HFFc6 (cell line): ENCODE measurements at places on chromosomes 12 and 14. TPM values are rescaled to one million over a fixed set of nuclear protein-coding genes. Genes with fewer than 3 reads are reported as not detected.
A peak's percentile ranks its signal among the peaks of the same experiment; 100 is the strongest.

- peaks cover 27% of the 10 kb centered on the region for H3K27me3 ChIP-seq
- H3K4me1 ChIP-seq: no peaks in the 10 kb centered on the region
- H3K4me3 ChIP-seq: no peak overlapping the region
- no peak for DNase-seq
- H3K36me3 ChIP-seq: no peaks in the 10 kb centered on the region
Observed at GRCh38 chr14:30876692-30877091, 2.3 kb downstream of the COCH start.

- H3K4me3 ChIP-seq: peak overlapping the region; percentile 95
- no peaks in the 10 kb centered on the region; the same call in 1 of the 2 replicates for H3K36me3 ChIP-seq
- H3K27ac ChIP-seq: peak overlapping the region; percentile 98
- H3K4me1 ChIP-seq: peaks cover 27% of the 10 kb centered on the region
Observed at GRCh38 chr12:11650286-11651281, 1.1 kb downstream of the ETV6 start.

Gene FGD4
- total RNA-seq: 2.0 to 4.0 TPM (median 2.6 TPM) in 3 replicates

Gene AVPR1A
- not detected in 3 replicates for total RNA-seq

Gene DPPA3
- not detected in 3 replicates for total RNA-seq

Gene KRT1
- not detected in 3 replicates for total RNA-seq

DNA sequence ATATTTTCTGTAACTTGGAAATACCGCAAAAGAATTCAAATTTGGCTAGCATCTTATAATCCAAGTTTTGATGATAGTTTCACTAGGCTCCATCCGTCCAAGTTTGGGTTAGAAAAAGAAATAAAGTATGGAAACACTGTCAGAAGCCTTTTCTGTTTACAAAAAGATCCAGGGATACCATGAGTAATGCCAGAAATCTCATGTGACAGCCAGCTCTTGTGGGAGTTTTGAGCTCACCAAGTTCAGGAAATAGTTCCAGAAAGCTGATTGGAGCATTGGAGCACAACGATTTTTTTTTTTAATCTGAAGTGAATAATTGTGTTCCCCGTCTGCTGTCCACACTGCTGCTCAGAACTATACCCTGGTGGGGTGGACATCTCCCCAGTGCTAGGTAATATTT, 229.7 kb upstream of the NPAS3 start:
- peaks cover 38% of the 10 kb centered on the region for H3K4me1 ChIP-seq
- peak overlapping the region; percentile 84 for H3K27ac ChIP-seq
- peak; percentile 83 for DNase-seq
- H3K36me3 ChIP-seq: no peaks in the 10 kb centered on the region
- H3K27me3 ChIP-seq: no peaks in the 10 kb centered on the region; the same call in 1 of the 2 replicates

DNA sequence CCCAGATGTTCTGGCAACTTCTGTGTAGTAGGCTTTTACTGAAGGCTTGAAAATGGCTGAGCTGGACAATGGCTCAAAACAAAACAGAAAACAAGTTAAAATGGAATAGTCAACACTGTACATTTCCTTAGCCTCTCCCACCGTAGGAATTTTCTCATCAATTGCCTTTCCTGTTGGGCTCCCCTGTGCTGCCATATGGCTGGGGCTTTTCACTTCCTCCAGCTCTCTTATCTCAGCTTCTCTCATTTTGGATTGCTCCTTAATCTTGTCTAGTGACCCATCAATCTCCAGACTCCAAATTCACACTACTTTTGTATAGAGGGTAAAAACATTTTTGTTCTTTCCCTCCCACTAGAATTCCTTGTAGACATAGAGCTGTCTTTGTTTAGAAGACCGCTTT, 50.4 kb upstream of the RPH3A start:
- no peak overlapping the region for H3K27ac ChIP-seq
- H3K27me3 ChIP-seq: peaks cover 3% of the 10 kb centered on the region
- no peak for DNase-seq
- H3K4me1 ChIP-seq: no peaks in the 10 kb centered on the region
- H3K36me3 ChIP-seq: no peaks in the 10 kb centered on the region

Gene STXBP6
- 14.5 to 17.5 TPM (median 16.8 TPM) in 3 replicates for total RNA-seq

Gene SLC5A8
- not detected in 3 replicates for total RNA-seq

GRCh38 chr12:65612440-65612839, 211.8 kb upstream of the HMGA2 start:
- H3K27me3 ChIP-seq: peaks cover 2% of the 10 kb centered on the region; the same call in 1 of the 2 replicates
- DNase-seq: no peak
- no peak overlapping the region for H3K4me3 ChIP-seq
- H3K27ac ChIP-seq: peak overlapping the region; percentile 71

Gene OGFOD2
- 16.9 to 18.8 TPM (median 17.2 TPM) in 3 replicates for total RNA-seq

DNA sequence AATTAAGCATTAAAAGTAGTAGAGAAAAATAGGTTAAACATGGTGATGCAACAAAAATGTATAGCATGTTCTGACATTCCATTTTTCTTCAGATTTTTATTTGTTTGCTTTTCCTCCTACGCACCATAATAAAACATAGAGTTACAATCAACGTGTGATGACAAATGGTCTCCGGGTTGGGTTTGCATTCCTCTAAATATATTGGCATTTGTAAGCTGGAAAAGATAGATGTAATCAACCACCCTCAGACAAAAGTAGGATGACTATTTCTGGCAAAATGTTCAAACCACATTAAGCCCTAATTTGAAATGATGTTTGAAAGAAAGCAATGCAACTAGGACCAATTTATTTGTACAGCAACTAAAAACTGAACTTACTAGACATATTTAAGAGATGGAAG, 58.4 kb downstream of the SLC25A21 start:
- H3K4me3 ChIP-seq: no peak overlapping the region
- H3K4me1 ChIP-seq: peaks cover 29% of the 10 kb centered on the region
- DNase-seq: no peak

DNA sequence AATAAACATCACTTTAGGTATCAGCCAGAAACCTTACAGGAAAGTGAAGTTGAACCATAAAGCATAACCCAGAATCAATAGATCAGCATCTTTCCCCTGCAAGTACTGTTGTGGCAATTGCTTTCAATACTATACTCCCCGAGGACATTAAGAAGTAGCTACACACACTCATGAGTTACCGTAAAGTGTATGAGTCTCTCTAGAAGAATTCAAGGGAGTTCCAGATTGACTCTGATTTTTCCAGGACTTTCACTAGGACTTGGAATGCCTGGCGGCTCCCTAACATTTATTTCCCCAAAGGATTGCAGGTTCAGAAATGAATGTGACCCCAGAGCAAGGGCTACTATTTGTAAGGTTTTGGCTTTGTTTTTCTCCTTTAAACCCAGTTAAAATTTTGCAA, 465.4 kb upstream of the MDGA2 start:
- H3K27ac ChIP-seq: no peak overlapping the region
- no peak for DNase-seq
- H3K4me1 ChIP-seq: no peaks in the 10 kb centered on the region
- no peaks in the 10 kb centered on the region for H3K36me3 ChIP-seq
- H3K4me3 ChIP-seq: no peak overlapping the region

DNA sequence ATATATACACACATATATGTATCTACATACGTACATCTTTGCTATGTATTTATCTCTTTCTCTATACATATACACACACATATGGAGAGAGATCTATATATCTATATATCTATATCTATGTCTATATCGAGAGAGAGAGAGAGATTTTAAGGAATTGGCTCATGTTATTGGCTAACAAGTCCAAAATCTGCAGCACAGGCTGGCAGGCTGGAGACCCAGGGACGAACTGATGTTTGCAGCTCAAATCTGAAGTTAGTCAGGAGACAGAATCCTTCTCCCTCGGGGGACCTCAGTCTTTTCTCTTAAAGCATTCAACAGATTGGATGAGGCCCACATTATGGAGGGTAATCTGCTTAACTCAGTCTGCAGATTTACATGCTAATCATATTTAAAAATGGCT, 40.7 kb upstream of the DACT1 start:
- no peak overlapping the region for H3K4me3 ChIP-seq
- H3K36me3 ChIP-seq: no peaks in the 10 kb centered on the region
- H3K27ac ChIP-seq: no peak overlapping the region
- H3K27me3 ChIP-seq: peaks cover 19% of the 10 kb centered on the region
- no peaks in the 10 kb centered on the region for H3K4me1 ChIP-seq
- no peak for DNase-seq

GRCh38 chr14:28709571-28710305, 56.8 kb upstream of the FOXG1 start:
- no peaks in the 10 kb centered on the region for H3K36me3 ChIP-seq
- no peak overlapping the region for H3K4me3 ChIP-seq
- no peaks in the 10 kb centered on the region; the same call in 1 of the 2 replicates for H3K27me3 ChIP-seq
- no peak for DNase-seq
- no peak overlapping the region for H3K27ac ChIP-seq
- no peaks in the 10 kb centered on the region for H3K4me1 ChIP-seq

GRCh38 chr14:69582212-69582611, 7.5 kb upstream of the CCDC177 start:
- no peaks in the 10 kb centered on the region for H3K36me3 ChIP-seq
- H3K4me1 ChIP-seq: peaks cover 16% of the 10 kb centered on the region
- peaks cover 7% of the 10 kb centered on the region for H3K27me3 ChIP-seq

Gene ESR2
- total RNA-seq: not detected in 3 replicates

GRCh38 chr12:76790564-76791552, 26.9 kb downstream of the ZDHHC17 start:
- peak overlapping the region; percentile 9; the same call in 1 of the 2 replicates for H3K27ac ChIP-seq
- H3K4me1 ChIP-seq: peaks cover 8% of the 10 kb centered on the region
- peak; percentile 15 for DNase-seq
- no peak overlapping the region for H3K4me3 ChIP-seq
- peaks cover 13% of the 10 kb centered on the region; the same call in 1 of the 2 replicates for H3K36me3 ChIP-seq

Gene ENDOU
- not detected in 3 replicates for total RNA-seq

DNA sequence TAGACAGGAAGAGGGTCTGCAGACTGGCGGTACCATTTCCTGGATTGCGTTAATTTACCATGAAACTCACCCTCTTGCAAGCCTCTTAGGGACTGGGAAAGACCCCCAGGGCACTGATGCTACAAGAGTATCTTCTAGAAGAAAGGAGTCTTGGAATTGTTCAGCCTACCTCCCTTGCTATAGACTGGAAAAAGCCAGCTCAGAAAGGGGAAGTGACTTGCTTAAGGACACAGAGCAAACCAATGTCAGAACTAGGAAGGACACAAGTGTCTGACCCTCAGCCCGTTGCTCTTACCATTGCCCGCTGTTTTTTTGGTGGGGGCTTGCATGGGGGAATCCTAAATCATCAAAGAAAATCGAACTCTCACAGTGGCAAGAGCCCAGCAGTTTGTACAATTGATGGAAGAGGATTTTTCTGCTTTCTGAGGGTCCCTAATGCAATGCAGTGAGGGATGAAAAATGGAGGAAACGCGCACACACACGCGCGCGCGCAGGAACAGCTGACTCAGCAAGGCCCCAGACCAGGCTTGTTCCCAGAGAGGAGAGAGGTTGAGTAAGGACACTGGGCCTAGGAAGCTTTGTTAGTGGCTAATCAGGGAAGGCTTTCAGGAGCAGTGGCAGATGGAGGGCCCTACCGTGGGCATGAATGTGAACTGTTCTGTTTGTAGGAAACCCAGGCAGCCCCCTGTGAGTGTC, 50.9 kb downstream of the RIN3 start:
- peaks cover 2% of the 10 kb centered on the region; the same call in 1 of the 2 replicates for H3K27me3 ChIP-seq
- no peak overlapping the region; the same call in 1 of the 2 replicates for H3K4me3 ChIP-seq
- peak overlapping the region; percentile 73; the same call in 1 of the 2 replicates for H3K27ac ChIP-seq
- DNase-seq: no peak
- H3K36me3 ChIP-seq: peaks cover 28% of the 10 kb centered on the region
- H3K4me1 ChIP-seq: peaks cover 36% of the 10 kb centered on the region

DNA sequence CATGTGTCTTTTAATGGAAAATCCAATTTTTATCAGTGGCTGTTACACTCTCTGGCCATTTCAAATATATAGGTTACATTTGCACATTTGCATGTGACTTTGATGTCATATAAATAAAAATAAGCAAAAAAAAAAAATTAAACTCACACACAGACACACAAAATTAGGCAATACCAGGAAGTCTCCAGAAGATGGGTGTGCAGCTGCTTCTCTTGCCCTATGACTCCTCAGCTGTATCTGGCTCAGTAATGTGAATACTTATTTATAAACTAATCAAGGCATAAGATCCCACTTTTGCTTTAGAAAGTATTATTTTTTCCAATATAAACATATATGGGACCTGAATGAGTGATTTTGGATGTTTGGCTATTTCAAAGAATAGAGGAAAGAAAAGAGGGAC, 461.1 kb downstream of the LRIG3 start:
- H3K27ac ChIP-seq: no peak overlapping the region
- no peak overlapping the region for H3K4me3 ChIP-seq
- DNase-seq: no peak
- H3K27me3 ChIP-seq: no peaks in the 10 kb centered on the region
- peaks cover 44% of the 10 kb centered on the region for H3K4me1 ChIP-seq
- no peaks in the 10 kb centered on the region for H3K36me3 ChIP-seq

GRCh38 chr14:39628087-39628486, 195.9 kb upstream of the FBXO33 start:
- no peak overlapping the region for H3K4me3 ChIP-seq
- no peaks in the 10 kb centered on the region for H3K4me1 ChIP-seq
- H3K27me3 ChIP-seq: peaks cover 2% of the 10 kb centered on the region; the same call in 1 of the 2 replicates
- H3K36me3 ChIP-seq: no peaks in the 10 kb centered on the region
- DNase-seq: no peak

Gene RFX4
- total RNA-seq: not detected in 2 replicates

Gene PRPF40B
- total RNA-seq: 11.0 and 11.9 TPM in 2 replicates

DNA sequence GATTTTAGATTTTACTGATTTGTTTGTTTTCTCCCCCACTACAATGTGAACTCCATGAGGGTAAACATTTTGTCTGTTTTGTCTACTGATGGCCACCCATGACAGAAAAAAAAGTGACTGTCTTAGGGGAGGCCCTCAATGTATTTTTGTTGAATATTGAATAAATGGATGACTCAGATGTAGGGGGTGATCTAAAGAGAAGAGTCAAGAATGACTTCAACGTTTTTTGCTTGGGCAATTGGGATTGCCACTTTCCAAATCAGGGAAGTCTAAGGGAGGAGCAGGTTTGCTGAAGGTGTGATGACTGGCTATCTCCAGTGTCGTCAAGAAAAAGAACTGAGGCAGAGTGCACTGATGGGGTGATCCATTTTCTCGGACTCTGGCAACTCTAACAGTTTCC, 10.7 kb upstream of the PHC1 start:
- H3K4me1 ChIP-seq: 0 out of 2 replicates have a peak, but pooled peaks cover 4% of the 10 kb centered on the region
- H3K36me3 ChIP-seq: no peaks in the 10 kb centered on the region
- peaks cover 12% of the 10 kb centered on the region for H3K27me3 ChIP-seq
- no peak overlapping the region for H3K27ac ChIP-seq
- H3K4me3 ChIP-seq: no peak overlapping the region
- no peak for DNase-seq

- H3K4me3 ChIP-seq: peak overlapping the region; percentile 74
- peaks cover 3% of the 10 kb centered on the region; the same call in 1 of the 2 replicates for H3K27me3 ChIP-seq
- no peak overlapping the region for H3K27ac ChIP-seq
- peaks cover 17% of the 10 kb centered on the region for H3K4me1 ChIP-seq
- DNase-seq: peak; percentile 0
- H3K36me3 ChIP-seq: no peaks in the 10 kb centered on the region
Observed at GRCh38 chr12:81078469-81079196, 754 bp downstream of the ACSS3 start.

- peaks cover 17% of the 10 kb centered on the region for H3K4me1 ChIP-seq
- DNase-seq: no peak
- H3K27me3 ChIP-seq: peaks cover 5% of the 10 kb centered on the region
- H3K4me3 ChIP-seq: no peak overlapping the region
- H3K36me3 ChIP-seq: 0 out of 2 replicates have a peak, but pooled peaks cover 6% of the 10 kb centered on the region
Observed at GRCh38 chr12:25883026-25883916, 75.2 kb upstream of the RASSF8 start.

Gene KLRC3
- total RNA-seq: not detected in 3 replicates
